CD14-positive monocyte (primary cell): ENCODE measurements at places on chromosomes 16 and 17. TPM values are rescaled to one million over a fixed set of nuclear protein-coding genes. Genes with fewer than 3 reads are reported as not detected.

DNA sequence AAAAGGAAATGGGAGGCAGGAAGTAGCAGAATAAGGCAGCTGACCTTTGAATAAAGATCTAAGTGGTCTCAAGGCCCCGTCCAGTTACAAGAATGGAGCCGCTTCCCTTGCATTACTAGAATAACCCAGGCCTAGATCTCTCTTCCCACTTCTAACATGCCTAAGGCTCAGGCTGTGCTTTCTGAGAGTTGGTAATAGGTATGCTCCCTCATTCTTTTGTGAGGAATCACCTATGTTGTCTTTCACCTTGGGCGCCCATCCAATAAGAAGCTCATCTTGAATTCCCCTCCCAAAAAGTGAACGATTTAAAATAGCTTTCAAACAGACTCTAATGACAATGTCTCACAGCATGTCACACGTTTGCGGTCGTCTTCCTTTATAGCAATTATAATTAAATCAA lies 101.2 kb downstream of the KCNJ2 start:
- H3K36me3 ChIP-seq, result no peaks in the 10 kb centered on the region
- H3K4me1 ChIP-seq, result peaks cover 3% of the 10 kb centered on the region
- H3K4me3 ChIP-seq, result no peak overlapping the region
- H3K27ac ChIP-seq, result no peak overlapping the region

DNA sequence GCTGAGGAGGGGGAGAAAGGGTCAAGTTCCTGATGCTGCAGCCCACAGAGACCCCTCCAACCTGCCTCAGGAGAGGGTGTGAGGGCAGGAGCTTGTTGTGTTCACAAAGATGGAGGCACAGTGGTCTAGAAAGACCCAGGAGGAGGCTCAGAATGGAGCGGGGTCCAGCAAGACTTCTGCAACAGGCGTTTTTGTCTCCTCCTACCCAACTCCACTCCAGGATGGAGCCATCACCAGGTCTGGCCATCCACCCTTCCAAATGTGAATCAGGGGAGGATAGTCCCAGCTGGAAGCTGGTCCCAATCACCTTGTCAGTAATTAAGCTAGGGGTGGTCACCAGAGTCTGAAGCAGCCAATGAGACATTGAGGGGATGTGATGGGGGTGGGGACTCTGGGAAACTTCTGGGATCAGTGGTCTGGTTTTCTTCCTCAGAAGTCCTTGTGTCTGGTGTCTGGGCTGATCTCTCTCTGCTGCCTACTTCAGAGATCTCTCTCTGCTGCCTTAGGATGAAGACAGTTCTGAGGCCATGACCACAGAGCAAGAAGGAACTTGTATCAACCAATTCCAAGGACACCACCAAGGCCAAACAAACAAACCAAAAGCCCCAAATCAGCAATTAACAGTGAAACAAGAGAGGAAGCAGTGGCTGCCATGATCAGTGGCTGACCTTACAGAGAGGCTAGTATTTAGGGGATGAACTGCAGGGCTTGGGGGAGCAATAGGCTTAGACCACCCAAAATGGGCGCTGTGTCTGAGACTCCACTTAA lies 14.5 kb downstream of the CD300LB start:
- H3K4me3 ChIP-seq, result no peak overlapping the region
- no peaks in the 10 kb centered on the region for H3K27me3 ChIP-seq
- H3K27ac ChIP-seq, result no peak overlapping the region
- DNase-seq, result no peak
- H3K36me3 ChIP-seq, result no peaks in the 10 kb centered on the region

- no peak overlapping the region for H3K27ac ChIP-seq
- H3K27me3 ChIP-seq, result no peaks in the 10 kb centered on the region
- peaks cover 35% of the 10 kb centered on the region for H3K4me1 ChIP-seq
- H3K4me3 ChIP-seq, result peak overlapping the region; percentile 92
- DNase-seq, result no peak
Observed at GRCh38 chr17:81550830-81551457, 1.2 kb downstream of the FAAP100 start.

Gene BAHCC1
- 0.11 TPM for polyA plus RNA-seq

DNA sequence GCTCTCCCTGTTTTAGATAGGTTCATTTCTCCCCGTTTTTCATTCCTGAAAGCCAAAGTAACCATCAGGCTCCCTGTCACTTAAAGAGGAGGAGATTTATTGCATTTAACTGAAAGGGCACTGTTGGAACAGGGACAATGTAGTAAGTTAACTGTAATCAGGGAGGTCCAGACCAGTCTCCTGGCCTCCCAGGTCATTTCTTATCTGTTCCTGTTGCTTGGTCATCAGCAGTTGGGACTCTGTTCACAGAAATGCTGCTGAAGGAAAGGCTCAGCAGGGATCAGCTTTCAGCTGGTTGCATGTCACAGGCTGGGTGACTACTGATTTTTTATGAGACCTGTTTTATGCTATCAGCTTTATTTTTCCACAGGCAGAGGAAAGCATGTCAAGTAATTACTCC lies 622.6 kb upstream of the GOT2 start:
- H3K27ac ChIP-seq, result no peak overlapping the region
- H3K4me3 ChIP-seq, result no peak overlapping the region
- DNase-seq, result no peak
- H3K4me1 ChIP-seq, result no peaks in the 10 kb centered on the region
- no peaks in the 10 kb centered on the region for H3K27me3 ChIP-seq

- no peak overlapping the region for H3K27ac ChIP-seq
- no peak overlapping the region for H3K4me3 ChIP-seq
- DNase-seq, result no peak
- no peaks in the 10 kb centered on the region for H3K27me3 ChIP-seq
Observed at GRCh38 chr16:46613352-46613751, 7.8 kb downstream of the SHCBP1 start.

Gene PLCG2
- polyA plus RNA-seq, result 35.5 TPM

DNA sequence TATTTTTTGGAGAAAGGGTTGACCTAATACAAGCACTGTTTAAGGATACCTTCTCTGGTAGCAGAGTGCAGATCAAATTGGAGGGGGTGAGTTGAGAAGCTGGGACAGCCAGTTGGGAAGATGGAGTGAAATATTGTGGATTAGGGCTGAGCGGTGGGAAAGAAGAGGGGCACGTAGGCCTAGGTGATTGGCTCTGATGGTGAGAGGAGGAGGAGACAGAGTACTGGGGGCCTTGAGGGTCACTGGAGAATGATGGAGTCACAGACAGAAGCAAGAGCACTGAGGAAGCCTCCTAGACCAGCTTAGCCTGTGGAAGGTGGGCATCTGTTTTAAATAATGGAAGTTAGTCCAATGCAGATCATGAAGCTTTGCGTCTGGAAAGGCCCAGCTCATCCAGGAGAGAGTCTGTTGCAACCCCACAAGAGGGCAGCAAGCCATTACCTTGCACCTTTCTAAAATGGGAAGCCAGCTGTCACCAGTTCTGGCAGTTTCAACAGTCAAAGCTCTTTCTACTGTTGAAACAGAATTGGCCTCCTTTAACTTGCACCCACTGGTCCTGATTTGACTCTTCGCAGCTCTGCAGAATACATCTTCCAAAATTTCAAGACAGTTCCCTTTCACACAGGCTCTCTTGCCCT lies 11.8 kb downstream of the SLC9A5 start:
- H3K36me3 ChIP-seq, result no peaks in the 10 kb centered on the region
- no peak overlapping the region for H3K4me3 ChIP-seq
- no peak overlapping the region for H3K27ac ChIP-seq
- no peaks in the 10 kb centered on the region for H3K4me1 ChIP-seq
- H3K27me3 ChIP-seq, result no peaks in the 10 kb centered on the region

DNA sequence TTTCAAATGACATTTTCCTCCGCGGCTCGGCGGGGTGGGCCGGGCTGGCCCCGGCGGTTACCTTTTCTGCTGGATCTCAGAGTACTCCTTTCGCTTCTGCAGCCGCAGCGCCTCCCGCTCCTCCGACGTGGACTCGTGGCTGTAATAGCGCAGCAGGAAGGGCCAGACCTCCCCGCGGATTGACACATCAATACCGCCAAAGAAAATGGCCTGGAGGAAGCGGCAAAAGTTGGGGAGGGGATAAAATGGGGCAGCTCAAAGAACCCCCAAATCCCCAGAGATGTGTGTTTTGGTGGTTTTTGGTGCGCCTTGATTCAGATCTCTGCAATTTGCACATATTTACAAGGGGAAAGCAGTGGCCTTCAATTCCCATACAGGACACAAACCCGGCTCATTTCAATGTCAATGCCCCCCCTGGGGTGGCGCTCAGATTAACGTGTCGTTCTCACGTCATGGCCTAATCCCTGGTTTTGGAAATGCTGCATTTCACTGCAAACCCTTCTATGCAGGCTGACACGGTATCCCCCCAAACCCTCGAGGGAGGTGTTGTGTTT lies 85.9 kb downstream of the TBC1D16 start:
- no peak overlapping the region for H3K4me3 ChIP-seq
- H3K27ac ChIP-seq, result no peak overlapping the region
- H3K4me1 ChIP-seq, result no peaks in the 10 kb centered on the region
- no peaks in the 10 kb centered on the region for H3K36me3 ChIP-seq

Gene RNF166
- 120 TPM for polyA plus RNA-seq

Gene EMC6
- polyA plus RNA-seq, result 24.4 and 53.3 TPM in 2 replicates

- no peaks in the 10 kb centered on the region for H3K36me3 ChIP-seq
- H3K4me3 ChIP-seq, result no peak overlapping the region
- peak overlapping the region; percentile 30 for H3K27ac ChIP-seq
Observed at GRCh38 chr17:64259426-64259825, 3.6 kb downstream of the TEX2 start.

Gene EXOC3L1
- polyA plus RNA-seq, result 3.7 TPM

Gene CCL4
- polyA plus RNA-seq, result 3.6 and 11.8 TPM in 2 replicates

GRCh38 chr16:58176608-58177352 lies 21.1 kb downstream of the CSNK2A2 start:
- H3K27ac ChIP-seq, result no peak overlapping the region
- DNase-seq, result no peak
- no peaks in the 10 kb centered on the region for H3K27me3 ChIP-seq
- H3K4me3 ChIP-seq, result no peak overlapping the region

- H3K27me3 ChIP-seq, result no peaks in the 10 kb centered on the region
- no peak for DNase-seq
- no peak overlapping the region for H3K4me3 ChIP-seq
- no peak overlapping the region for H3K27ac ChIP-seq
- no peaks in the 10 kb centered on the region for H3K4me1 ChIP-seq
- peaks cover 11% of the 10 kb centered on the region for H3K36me3 ChIP-seq
Observed at GRCh38 chr17:72901657-72902056, 190.8 kb downstream of the SLC39A11 start.

DNA sequence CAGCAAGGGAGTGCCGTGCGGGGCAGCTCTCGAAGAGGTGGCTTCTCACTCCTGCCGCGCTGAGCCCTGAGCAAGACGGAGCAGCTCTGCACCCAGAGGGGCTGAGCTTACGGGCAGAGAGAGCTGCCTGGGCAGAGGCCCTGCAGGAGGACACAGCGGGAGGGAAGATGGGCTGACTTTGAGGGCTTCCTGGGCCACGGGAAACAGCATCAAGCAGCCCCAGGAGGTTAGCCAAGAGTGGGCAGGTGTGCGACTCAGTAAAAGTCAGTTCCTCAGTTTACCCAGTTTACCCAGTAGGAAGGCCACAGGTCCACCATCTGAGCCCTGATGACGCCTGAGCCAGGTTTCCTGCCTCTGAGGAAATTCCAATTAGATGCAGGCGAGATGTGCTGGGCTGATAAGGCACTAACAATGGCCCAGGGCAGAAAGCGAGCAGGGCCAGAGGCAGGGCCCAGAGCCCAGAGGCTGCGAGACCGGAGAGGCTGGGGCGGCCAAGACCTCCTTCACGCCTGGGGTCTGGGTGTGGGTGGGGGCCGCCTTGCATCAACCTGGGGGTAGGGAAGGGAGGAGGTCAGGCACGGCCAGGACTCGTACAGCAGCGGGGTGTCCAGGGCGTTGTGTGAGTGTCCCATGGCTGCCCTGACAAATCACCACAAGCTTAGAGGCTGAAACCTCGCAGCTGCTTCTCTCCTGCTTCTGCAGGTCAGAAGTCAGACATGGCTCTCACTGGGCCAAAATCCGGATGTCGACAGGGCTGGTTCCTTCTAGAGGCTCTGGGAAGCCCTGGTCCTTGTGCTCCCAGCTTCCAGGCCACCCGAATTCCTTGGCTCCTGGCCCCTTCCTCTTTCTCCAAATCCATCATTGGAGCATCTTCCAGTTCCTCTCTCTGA lies 32.0 kb upstream of the CIBAR2 start:
- DNase-seq, result no peak
- no peaks in the 10 kb centered on the region for H3K4me1 ChIP-seq
- no peak overlapping the region for H3K4me3 ChIP-seq
- no peaks in the 10 kb centered on the region for H3K36me3 ChIP-seq
- H3K27me3 ChIP-seq, result no peaks in the 10 kb centered on the region

Gene ELMO3
- polyA plus RNA-seq, result not detected

- H3K4me3 ChIP-seq, result no peak overlapping the region
- no peaks in the 10 kb centered on the region for H3K4me1 ChIP-seq
- DNase-seq, result no peak
- no peaks in the 10 kb centered on the region for H3K27me3 ChIP-seq
- no peaks in the 10 kb centered on the region for H3K36me3 ChIP-seq
- no peak overlapping the region for H3K27ac ChIP-seq
Observed at GRCh38 chr16:61289141-61289540, 747.1 kb downstream of the CDH8 start.

- H3K36me3 ChIP-seq, result no peaks in the 10 kb centered on the region
- H3K4me3 ChIP-seq, result no peak overlapping the region
- no peaks in the 10 kb centered on the region for H3K4me1 ChIP-seq
- no peak overlapping the region for H3K27ac ChIP-seq
Observed at GRCh38 chr17:58051468-58051867, 31.8 kb upstream of the DYNLL2 start.

Gene VMO1
- polyA plus RNA-seq, result 0.79 TPM

Gene KRT10
- polyA plus RNA-seq, result 79.1 TPM

- DNase-seq, result peak; percentile 84
- H3K27me3 ChIP-seq, result no peaks in the 10 kb centered on the region
- no peaks in the 10 kb centered on the region for H3K36me3 ChIP-seq
- H3K4me1 ChIP-seq, result peaks cover 23% of the 10 kb centered on the region
- H3K4me3 ChIP-seq, result no peak overlapping the region
Observed at GRCh38 chr16:48576927-48577326, 33.1 kb downstream of the N4BP1 start.

Gene ZNF423
- not detected for polyA plus RNA-seq

Gene HS3ST4
- not detected in 2 replicates for polyA plus RNA-seq

DNA sequence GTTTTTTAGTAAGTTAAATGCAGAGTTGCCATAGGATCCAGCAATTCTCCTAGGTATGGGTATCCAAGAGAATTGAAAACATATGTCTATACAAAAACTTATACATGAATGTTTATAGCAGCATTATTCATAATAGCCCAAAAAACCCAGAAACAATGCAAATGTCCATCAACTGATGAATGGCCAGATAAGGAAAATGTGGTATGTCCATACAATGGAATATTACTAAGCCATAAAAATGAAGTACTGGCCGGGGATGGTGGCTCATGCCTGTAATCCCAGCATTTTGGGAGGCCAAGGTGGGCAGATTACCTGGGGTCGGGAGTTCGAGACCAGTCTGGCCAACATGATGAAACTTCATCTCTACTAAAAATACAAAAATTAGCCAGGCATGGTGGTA lies 156.1 kb upstream of the PSMD7 start:
- H3K27ac ChIP-seq, result no peak overlapping the region
- H3K4me1 ChIP-seq, result no peaks in the 10 kb centered on the region
- H3K4me3 ChIP-seq, result no peak overlapping the region
- H3K36me3 ChIP-seq, result no peaks in the 10 kb centered on the region
